ENCODE measurements at places on chromosomes 3 and 15.

- DNase-seq: no peak
These were observed 11.2 kb downstream of the RNF123 start for GRCh38 chr3:49700453-49701128.

DNA sequence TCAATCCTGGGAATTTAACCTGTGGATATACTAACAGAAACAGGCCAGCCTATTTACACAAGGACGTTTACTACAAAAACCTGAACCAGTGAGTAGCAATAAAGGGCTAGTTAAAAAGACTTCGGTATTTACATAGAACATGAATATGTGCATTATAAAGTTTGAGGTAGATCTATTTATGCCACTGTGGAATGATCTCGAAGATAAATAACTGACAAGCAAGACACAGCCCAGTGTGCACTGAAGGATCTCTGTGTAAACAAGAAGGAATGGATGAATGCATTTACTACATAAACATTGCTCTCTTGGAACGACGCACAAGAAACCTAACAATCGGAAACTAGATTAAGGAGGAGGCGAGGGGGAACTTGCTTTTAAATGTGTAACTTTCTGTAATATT lies 132.0 kb upstream of the NSMCE3 start:
- no peak for DNase-seq

DNA sequence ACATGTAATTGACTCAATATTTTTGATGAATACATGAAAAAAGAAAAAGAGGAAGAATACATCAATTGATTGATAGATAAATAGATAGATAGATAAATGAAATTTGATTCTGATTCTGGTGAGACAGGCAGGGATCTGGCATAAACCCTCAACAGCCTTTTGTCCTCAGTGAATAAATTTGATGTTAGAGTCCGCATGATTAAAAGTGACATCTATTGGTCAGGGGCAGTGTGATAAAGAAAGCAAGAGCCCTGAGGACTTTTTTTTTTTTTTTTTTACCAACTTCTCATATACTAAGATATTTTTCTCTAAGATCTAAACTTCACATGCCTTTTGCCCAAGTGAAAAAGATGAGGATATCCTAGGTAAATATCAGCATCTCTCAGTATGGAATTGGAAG lies 216.4 kb downstream of the LRRC3B start:
- DNase-seq: no peak

DNA sequence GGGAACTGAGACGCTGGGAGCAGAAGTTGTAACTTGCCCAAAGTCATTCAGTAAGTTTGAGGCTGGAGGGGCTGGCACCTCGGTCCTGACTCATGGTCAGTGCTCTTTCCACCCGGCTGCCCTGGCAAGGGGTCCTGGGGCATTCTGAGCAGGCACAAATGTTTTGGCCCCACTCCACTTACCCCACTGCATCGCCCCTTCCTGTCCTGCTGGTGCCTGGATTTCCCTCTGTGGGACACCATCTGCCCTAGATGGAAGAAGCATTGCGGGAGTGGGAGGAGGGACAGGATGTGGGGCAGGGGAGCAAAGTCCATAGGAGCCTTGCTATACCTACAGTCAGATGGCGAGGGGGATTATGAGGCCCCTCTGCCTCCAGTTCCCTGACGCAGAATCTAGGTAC lies 4.5 kb downstream of the CORO2B start:
- peak; percentile 37 for DNase-seq

DNA sequence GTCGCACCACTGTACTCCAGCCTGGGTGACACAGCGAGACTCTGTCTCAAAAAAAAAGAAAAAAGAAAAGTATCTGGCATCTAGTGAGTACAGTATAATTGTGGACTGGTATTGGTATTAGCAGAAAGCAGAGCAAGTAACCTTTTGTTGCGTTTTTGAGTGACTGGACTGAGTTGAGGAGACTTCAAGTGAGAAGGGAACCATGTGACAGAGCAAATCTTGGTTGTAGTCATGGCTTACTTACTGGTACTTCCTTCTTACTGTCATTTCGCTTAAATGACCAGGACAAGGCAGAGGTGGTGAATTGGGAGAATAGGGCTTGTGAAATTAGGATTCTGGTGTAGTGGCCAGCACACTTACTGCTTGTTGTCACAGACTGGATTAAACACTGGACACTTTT lies 20.6 kb downstream of the RTF1 start:
- no peak for DNase-seq

- no peak for DNase-seq
These were observed 113.1 kb upstream of the NR2E3 start for GRCh38 chr15:71697236-71697635.

GRCh38 chr15:94135486-94136147 lies 95.7 kb upstream of the MCTP2 start:
- DNase-seq: no peak
